ENCODE measurements at places on chromosomes 7 and 10.
A peak's percentile ranks its signal among the peaks of the same experiment; 100 is the strongest.

GRCh38 chr7:93843260-93843659, 47.3 kb downstream of the TFPI2 start:
- DNase-seq, result no peak

DNA sequence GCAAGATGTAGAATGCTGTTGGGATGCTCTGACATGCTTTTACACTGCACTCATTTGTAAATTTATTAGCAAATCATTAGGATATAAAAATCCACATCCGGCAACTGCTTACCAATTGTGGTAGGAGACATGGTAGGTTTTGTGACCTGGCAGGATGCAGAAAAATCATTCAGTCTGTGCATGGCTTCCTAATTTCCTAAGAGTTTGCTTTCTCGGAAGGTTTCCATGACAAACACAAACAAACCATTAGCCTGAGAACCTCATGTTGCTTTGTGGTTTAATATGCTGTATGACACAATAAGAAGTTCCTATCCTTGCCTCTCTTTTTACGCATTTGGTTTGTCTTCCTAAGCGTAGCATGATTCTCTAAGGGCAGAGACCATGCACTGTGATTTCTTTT, 14.7 kb upstream of the LMBR1 start:
- no peak for DNase-seq

GRCh38 chr7:43577485-43577951, 5.4 kb upstream of the STK17A start:
- no peak for DNase-seq

GRCh38 chr7:3128857-3129490, 85.3 kb upstream of the CARD11 start:
- DNase-seq, result no peak

DNA sequence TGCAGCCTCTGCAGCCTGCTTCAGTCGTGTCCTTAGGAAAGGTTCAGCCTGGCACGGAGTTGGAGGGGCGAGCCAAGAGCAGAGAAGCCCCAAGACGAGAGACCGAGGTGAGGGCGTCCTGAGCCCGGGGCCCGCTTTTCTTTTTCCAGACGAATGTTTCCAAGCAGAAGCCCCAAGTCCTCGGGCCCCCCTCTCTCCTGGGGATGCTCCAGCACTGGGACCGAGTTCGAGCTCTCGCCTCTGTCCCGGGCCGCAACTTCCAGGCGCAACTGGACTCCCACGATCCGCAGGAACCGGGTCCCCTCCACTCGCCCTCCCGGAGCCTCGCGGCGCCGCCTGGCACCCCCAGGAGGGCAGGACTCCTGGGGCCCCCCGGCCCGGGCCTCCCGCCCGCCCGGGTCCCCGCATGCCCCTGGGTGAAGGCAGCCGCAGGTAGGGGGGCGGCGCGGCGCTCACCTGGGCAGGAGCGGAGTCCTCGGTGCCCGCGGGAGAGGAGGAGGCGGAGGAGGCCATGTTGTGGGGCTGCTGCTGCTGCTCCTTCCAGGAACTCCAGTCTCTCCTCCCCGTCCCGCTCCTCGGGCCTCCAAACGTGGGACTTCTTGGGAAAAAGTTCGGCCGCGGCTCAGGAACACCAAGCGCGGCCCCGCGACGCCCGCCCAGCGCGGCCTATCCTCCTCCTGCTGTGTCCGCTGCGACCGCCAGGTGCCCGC, 45.3 kb upstream of the CDK1 start:
- DNase-seq, result peak; percentile 13

- no peak for DNase-seq
These were observed 101.8 kb upstream of the SEC61G start for GRCh38 chr7:54860843-54861242.
